Kidney epithelial cell (primary cell): ENCODE measurements at places on chromosomes 11 and 22.
A peak's percentile ranks its signal among the peaks of the same experiment; 100 is the strongest.

DNA sequence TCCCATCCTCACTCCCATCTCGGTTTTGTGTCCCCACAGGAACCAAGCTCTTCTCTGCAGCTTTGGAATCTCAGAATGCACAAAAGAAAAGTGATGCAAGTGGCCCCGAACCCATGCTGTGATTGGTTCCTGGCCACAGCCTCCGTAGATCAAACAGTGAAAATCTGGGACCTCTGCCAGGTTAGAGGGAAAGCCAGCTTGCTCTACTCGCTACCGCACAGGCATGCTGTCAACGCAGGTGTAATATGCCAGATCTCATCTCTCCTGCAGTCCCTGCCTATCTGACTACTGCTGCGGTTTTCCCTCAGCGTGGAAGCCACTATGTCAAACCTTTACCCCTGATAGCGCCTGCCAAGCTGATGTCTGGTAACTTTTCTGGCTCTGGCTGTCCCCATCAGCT, 200.5 kb upstream of the LRRC4C start:
- DNase-seq, result no peak

- DNase-seq, result no peak
These were observed 57.6 kb downstream of the SLC5A1 start for GRCh38 chr22:32100711-32101110.

DNA sequence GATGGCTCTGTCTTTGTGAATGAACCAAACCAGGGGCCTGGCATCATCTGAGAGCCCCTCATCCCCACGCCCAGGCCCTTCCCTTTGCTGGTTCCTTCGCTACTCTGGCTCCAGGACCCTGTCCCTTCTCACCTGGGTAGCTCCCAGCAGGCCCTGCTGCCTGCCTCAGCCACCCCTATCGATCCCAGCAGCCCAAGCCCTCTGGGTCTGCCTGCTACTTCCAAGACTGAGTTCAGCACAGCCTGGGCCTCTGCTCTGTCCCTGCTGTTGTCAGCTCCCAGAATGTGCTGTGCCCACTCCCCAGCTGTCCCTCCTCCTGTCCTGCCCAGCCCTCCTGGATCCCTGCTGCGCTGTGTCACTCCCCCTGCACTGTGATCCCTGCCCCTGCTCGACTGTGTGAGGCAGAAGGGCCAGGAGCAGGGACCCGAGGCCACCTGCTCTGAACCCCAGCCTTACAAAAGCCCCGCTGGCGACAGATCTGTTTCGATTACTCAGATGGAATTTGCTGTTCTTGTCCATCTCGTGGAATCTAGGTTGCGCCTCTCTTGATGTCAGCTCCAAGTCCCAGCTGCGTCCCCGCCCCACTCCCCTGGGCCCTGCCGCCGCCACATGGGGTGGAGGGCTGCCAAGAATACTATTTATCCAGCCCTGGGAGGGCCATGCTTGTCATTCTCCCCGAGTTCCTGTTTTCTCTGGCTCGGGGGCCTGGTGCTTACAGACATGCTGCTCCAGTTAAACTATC, 13.0 kb downstream of the MRPL21 start:
- DNase-seq, result no peak

GRCh38 chr11:60895687-60896086, 10.7 kb downstream of the PRPF19 start:
- DNase-seq, result no peak

- DNase-seq, result no peak
These were observed 12.8 kb upstream of the SPI1 start for GRCh38 chr11:47391077-47391583.

- DNase-seq, result no peak
These were observed 396.7 kb downstream of the BUD13 start for GRCh38 chr11:116376054-116376453.

DNA sequence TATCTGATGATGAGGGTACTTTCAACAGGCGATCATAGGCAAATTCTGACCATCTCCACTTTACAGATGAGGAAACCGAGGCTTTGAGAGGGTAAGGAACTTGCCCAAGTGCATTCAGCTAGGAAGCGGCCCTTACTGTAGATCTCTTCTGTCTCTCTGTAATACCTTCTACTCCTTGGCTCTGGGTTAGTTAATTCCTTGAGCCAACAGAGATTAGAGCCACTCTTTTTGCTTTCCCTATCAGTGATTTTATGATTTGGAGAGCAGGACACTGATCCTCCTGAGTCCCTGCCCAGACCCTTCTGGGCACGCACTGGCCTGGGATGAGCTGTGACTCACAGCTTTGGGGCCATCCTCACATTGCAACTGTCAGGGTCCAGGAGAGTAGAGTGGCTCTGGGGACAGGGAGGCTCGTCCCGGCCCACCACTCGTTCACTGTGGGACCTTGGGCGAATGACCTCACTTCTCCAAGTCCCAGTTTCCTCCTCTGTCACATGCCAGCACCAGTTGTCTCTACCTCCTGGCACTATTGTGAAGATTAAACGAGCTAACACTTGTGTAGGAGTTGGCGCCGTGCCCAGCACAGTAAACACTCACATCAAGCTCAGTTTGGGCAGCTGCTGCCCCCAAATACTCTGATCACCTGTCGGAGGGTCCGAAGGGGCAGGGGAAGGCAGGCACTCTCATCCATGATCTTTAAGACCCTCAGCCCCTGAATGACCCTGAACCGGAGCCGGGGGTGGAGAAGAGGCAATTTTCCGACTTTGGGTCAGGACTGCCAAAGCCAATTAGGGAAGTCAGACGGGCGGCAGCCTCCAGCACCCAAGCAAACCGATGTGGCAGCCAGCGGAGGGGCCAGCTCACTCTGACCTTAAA, 235.0 kb downstream of the MIAT start:
- no peak for DNase-seq

GRCh38 chr22:49999063-49999945, 13.3 kb downstream of the IL17REL start:
- DNase-seq, result no peak

DNA sequence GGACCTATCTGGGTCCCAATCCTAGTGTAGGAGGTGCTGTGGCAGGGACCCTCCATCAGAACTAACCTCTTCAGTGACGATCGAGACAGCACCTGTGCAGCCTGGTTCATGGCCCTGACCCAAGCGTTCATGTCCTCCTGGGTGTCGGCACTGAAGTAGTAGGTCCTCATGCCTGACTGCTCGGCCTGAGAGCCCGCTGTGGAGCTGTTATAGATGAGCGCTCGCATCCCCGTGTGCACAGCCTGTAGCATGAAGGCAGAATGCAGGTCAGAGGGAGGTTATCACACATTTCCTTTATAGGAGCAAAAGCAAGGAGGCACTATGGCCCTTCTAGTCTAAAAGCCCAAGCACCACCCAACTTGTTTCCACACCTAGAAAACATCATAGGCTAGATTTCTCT, 103.0 kb downstream of the C11orf58 start:
- DNase-seq, result no peak

- DNase-seq, result no peak
These were observed 81.6 kb downstream of the CCDC81 start for GRCh38 chr11:86456075-86456939.

DNA sequence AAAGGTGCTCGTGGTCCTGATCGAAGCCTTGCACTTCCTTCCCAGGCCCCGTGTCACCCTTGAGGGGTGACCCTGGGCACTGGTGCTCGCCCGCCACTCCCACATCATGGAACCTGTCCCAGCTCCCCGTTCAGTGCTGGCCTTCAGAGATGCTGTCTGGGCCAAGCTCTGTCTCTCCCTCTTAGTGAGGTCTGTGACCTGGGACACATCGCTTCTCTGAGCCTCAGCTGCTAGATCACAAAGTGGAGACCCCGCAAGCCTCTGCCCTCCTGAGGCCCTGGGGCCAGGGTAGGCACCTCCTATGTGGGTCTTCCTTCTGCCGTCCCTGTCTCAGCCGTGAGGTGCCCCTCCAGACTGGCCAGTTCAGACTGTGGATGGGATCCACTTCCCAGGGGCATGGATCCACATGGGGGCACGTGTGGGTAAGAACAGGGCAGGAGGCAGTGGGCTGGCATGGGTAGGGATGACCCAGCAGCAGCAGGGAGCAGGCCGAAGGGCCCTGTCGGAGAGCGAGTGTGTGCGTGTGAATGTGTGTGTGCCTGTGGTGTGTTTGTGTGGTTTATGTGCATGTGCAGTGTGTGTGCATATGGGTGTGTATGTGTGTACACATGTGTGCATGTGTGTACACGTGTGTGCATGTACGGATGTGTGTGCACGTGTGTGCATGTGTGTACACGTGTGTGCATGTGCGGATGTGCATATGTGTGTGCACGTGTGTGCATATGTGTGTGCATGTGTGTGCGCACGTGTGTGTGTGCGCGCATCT, 1073.7 kb downstream of the BRD1 start:
- DNase-seq, result no peak

GRCh38 chr22:44314425-44315067, 1.8 kb upstream of the SHISAL1 start:
- DNase-seq, result no peak

DNA sequence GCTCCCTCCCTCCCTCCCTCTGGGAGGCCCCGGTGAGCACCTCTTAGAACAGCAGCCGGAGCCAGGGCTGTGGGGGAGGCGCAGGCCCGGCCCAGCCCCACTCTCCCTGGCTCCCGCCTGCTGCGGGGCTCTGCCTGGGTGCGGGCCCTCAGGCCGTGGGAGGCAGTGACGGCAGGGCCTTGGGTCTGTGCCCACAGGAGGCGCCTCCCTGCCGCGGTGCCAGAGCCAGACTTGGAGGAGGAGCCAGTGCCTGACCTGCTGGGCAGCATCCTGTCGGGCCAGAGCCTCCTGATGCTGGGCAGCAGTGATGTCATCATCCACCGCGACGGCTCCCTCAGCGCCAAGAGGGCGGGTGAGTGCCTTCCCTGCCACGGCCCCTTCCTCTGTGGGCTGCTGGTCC, 9.5 kb downstream of the IRF7 start:
- peak; percentile 18 for DNase-seq

GRCh38 chr11:100739666-100740065, 52.6 kb downstream of the ARHGAP42 start:
- peak; percentile 94 for DNase-seq

- no peak for DNase-seq
These were observed 54.5 kb downstream of the PACS1 start for GRCh38 chr11:66124564-66124963.

- DNase-seq, result no peak
These were observed 57.6 kb downstream of the IGLL5 start for GRCh38 chr22:22945195-22945594.

GRCh38 chr11:128040603-128041002, 546.8 kb downstream of the ETS1 start:
- no peak for DNase-seq

DNA sequence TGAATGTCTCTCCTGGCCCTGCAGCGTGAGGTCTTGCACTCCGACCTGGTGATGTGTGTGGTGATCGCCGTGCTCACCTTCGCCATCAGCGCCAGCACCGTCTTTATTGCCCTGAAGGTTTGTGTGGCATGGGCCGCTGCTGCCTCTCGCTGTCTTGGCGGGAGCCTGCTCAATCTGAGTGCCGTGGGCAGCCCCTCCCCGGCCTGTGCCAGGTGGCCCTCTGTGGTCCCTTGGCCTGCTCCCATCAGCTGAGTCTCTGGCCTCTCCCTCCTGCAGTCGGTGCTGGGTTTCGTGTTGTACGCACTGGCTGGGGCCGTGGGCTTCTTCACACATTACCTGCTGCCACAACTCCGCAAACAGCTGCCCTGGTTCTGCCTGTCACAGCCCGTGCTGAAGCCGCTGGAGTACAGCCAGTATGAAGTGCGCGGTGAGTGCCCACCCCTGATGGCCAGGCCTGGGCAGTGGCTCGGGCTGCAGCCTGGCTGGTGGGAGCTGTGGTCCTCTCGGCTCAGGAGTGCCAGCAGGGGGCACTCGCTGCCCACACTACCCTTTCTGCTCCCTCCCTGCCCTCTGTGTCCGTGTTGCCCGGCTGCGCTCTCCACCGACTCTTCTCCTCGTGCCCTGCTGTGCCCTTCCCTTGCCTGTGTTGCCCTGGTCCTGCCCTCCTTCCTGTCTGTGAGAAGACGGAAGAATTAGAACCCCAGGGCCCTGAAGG, 10.2 kb downstream of the PCNX3 start:
- DNase-seq, result no peak

DNA sequence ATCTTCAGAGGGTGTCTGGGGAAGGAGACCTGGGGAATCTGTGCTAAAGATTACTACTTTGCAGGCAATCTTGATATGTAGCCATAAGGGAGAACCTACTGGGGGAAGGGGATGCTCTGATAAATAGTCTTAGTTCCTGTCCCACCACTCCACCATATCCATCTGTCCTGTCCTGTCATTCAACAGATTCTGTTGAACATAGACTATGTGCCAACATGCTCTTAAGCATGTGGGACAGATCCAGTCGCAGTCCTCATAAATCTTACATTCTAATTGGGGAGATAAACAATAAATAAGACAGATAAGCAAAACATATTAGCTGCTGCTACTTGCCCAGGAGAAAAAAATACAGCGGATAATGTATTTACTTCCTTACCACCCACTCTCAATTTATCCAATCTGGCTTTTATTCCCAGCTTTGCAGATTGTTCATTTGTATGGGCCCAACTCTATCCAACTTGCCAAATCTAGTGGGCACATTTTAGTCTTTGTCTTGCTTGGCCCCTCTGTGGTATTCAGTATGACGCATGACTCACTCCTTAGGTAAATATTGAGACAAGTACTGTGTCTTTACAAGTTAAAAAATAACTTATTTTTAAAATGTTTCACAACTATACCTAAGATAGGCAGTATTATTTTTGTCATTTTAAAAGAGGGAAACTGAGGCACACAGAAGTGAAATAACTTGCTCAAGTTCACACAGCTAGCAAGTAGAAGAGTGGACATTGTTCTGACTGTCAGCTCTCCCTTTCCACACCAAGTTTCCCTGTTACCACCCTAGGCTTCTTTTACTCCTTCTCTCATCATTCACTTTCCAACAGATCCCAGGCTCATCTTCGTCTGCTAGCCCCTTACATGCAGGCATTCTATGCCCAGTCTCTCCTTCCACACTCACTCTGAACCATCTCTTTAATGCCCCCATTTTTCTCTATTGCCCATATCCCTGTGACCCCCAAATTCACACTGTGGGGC, 133.6 kb upstream of the SESN3 start:
- DNase-seq, result peak; percentile 67

DNA sequence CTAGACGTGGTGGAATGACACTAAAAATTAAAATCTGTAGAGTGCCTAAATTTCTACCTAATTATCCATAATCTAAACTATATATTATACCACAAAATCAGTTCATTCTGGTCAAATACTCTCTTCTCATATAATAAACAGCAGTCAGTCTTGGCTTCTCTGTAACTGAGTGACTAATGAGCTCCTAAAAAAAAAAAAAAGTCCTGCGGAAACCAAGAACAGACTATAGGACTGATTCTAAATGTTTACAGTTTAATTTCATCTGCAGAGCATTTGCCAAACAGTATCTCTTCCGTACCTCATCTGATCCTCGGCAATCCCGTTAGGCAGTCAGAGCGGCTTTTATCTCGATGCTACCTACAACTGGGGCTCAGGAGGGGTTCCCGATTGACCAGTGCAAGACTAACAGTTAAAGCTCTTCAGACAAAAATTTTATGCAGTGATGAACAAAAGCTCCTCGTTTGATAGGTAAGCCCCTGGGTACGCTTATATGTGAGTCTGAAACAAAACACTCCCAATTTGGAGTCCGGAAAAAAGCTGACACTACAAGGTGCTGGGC, 686 bp downstream of the KIF18A start:
- no peak for DNase-seq
